ENCODE measurements at places on chromosomes 11 and 22.

- peak; percentile 34 for DNase-seq
These were observed 477.1 kb downstream of the BRD1 start for GRCh38 chr22:49350441-49351121.

GRCh38 chr11:115408036-115408921, 95.9 kb downstream of the CADM1 start:
- DNase-seq: peak; percentile 56

DNA sequence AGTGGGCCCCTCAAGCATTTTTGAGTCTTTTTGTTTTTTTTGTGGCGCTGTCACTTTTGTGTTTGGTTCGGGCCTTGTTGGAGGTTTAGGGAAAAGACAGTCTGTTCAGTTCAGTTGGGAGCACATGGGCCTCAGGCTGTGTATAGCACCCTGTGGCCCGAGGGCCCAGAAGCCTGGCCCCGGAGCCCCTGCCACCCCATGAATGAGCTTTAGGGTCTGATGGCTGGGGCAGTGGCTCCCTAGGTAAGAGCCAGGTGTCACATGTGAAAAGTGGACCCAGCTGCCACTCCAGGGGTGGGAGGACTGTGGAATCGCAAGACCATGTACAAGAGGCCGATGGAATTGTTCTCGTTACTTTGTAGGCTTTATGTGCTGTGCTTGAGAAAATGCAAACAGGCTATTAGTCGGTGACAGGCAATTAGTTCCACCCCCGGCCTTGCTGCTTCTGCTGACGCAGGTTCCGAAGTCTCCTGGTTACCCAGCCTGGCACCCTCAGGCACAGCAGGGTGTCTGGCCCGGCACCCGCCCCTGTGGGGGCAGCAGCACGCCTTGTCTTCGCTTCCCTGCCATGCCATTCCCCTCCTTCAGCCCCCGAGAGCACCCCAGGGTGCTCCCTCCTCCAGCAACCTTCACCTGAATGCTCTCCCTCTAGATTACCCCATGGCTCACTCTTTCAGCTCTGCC, 38.2 kb upstream of the PARVG start:
- no peak for DNase-seq

DNA sequence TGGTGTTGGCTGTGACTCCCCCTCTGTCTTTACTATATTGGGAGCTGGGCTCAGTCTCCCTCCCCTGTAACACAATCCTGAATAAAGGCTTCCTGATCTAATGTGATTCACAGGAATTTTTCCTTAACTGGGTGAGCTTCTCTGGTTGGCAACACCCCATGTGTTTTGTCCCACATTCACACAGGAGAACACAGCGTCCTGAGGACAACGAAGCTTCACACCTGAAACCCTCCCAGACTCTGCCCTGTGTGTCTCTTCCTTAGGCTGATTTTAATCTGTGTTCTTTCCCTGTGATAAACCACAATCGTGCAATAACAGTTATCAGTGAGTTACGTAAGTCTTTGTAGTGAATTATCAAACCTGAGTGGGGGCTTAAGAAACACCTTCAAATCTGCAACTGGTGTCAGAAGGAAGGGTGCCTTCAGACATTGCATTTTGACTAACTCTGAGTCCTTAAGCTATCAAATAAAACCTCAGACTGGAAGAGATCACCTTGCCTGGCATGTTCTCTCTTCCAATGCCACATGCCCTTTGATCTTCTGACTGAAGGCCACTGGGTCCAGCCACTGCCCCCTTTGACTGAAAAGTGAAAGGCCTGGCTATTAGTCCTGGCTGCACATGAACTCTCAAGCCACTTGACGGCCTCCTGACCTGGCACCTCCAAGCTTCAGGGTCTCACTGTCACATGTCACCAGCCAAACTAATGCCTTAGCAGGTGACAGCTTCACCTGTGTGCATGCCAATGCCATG, 17.3 kb downstream of the APOL3 start:
- DNase-seq: no peak

DNA sequence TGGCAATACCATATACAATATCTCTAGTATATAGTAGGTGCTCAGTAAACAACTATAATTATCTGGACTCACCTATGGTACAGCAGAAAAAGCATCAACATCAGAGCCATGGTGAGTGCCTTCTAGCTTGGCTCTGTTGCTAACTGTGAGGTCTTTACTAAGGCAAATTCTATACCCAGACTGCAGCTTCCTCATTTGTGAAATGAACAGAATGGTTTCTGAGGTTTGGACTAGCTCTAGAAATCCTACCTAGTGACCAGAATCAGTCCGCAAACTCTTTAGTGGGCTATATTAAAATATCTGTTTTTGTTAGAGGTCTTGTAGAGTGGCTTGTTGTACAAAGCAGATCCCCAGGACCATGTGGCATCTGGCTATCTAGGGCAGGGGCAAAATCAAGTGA, 3.7 kb downstream of the MS4A1 start:
- no peak for DNase-seq

DNA sequence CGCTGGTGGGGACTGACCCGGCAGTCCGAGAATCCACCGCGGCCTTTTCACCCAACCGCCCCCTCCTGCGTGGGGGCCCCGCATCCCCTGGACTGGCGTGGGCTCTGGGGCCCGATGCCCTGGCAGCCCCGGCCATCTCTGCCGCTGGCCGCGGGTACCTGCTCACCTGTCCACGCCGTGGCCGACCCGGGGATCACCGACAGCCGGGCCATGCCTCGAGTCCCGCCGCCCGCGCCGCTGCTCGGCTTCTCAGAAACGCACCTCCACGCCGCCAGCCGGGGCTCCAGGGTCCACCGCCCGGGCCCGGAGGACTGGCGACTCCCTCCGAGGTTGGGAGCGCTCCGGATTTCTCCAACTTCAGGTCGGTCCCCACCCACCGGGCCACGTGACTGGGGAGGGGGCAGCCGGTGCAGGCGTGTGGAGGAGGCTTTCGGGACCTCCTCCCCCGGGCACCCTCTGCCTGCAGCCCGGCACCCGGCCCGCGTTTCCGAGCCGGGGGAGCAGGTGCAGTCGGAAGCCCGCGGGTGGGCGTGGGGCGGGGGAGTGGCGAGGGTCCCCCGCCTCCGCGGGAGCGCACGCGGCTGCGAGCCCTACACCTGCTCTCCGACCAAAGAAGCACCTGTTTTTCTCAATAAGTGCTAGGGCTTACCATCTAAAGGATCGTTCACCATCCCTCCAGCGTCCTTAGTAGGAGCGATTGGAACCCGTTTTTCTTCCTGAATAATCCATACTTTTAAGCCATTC, 554 bp upstream of the NRIP3 start:
- DNase-seq: no peak

- peak; percentile 49 for DNase-seq
These were observed 5.9 kb downstream of the TAB1 start for GRCh38 chr22:39405346-39406085.

- no peak for DNase-seq
These were observed 86.5 kb upstream of the MYO18B start for GRCh38 chr22:25655371-25655935.

GRCh38 chr11:74412321-74412720, 14.1 kb upstream of the PGM2L1 start:
- no peak for DNase-seq

GRCh38 chr11:1807264-1807995, 27.4 kb upstream of the SYT8 start:
- DNase-seq: no peak

DNA sequence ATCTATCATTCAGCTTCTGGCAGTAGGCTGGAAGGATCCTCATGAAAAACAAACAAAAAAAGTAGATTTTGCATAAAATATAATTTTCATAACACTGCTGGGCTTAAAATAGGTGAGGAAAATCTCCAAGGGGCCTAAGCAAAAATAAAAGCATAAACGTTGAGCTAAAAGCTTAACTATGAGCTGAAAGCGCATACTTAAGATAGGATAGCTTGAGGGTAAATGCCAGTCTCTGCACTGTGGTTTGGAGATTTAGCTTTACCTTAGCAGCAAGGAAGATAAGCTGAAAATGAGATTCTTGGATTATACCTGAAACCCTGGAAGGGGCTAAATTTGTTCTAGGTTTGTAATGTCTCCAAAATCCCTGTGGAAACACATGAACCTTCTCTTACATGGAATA, 183.7 kb downstream of the GUCY1A2 start:
- no peak for DNase-seq

DNA sequence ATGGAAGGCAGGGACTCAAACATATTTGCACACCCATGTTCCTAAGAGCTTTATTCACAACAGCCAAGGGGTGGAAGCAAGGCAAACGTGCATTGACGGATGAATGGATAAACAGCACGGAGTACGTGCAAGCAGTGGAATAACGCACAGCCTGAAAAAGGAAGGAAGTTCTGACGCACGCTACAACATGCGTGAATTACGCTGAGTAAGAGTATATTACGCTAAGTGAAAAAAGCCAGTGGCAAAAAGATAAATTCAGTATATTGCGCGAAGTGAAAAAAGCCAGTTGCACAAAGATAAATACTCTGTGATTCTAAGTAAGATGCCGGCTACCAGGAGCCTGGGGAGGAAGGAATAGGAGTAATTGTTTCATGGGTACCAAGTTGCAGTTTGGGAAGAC, 19.5 kb downstream of the PHF21B start:
- DNase-seq: no peak

GRCh38 chr11:7694235-7694634, 12.0 kb downstream of the OVCH2 start:
- no peak for DNase-seq

- DNase-seq: no peak
These were observed 383.2 kb downstream of the METTL15 start for GRCh38 chr11:28491431-28491830.

DNA sequence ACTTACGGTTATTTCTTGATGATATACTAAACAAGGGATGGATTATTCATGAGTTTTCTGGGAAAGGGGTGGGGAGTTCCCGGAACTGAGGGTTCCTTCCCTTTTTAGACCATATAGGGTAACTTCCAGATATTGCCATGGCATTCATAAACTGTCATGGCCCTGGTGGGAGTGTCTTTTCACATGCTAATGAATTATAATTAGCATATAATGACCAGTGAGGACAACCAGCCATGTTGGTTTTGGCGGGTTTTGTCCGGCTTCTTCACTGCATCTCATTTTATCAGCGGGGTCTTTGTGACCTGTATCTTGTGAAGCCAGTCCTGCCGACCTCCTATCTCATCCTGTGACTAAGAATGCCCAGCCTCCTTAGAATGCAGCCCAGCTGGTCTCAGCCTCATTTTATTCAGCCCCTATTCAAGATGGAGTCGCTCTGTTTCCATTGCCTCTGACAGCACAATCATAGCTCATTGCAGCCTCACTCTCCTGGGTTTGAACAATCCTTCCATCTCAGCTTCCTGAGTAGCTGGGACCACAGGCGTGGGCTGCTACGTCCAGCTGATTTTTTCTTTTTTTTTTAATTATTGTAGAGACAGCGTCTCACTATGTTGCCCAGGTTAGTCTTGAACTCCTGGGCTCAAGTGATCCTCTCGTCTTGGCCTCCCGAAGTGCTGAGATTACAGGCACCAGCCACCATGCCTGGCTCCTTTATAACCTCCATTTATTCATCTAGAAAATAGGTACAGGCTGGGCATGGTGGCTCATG, 52.6 kb upstream of the EMID1 start:
- no peak for DNase-seq

GRCh38 chr11:103528596-103528995, 419.4 kb downstream of the DYNC2H1 start:
- no peak for DNase-seq

DNA sequence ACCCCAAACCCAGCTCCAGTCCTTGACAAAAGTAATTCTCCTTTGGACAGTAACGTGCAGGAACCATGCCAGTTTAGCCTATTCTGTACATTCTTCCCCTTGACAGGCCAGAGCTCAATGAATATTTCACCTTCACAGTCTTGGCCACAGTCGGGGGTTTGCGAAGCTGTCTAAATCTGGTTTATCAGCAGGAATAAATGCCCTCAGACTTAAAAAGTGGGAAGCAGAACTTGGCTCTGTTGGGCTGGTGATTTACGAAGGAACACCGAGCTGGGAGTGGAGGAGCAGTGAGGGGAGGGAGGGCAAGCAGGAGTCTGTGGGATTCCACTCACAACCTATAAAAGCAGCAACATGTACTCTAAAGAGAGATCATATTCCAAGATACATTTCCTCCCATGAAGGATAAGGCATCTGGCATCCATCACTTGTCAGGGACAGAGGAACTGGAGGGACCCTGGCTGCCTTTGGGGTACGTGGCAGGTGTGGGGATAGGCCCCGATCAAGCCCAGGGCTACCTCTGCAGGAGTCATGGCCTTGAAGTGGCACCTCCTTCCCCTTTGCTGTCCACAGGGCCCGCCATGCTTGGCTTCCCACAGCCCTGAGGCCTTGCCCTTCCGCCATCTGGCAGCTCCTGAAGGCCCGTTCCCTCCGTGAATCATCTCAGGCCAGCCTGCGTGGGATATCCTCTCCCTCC, 154.3 kb downstream of the ADAMTS15 start:
- no peak for DNase-seq

GRCh38 chr22:42533638-42533977, 14.0 kb upstream of the RRP7A start:
- DNase-seq: no peak

GRCh38 chr22:23532731-23533130, 47.4 kb downstream of the IGLL1 start:
- no peak for DNase-seq

Measured in fibroblast of skin of scalp (primary cell).